Heart right ventricle (tissue), 16 donors: ENCODE measurements at places on chromosomes 12 and 14.
A peak's percentile ranks its signal among the peaks of the same experiment; 100 is the strongest.

- DNase-seq: no peak
These were observed 890 bp downstream of the SPTLC2 start for GRCh38 chr14:77615361-77616132.

- DNase-seq: no peak
These were observed 66.9 kb upstream of the NRXN3 start for GRCh38 chr14:78103271-78103670.

GRCh38 chr12:214003-214741 is at the start of gene SLC6A12:
TSS of gene SLC6A12 (minus strand) at chr12:214157. CDS start at chr12:209986, 4,171 bp downstream.
- no peak for DNase-seq

GRCh38 chr12:5964913-5965900 is 20.1 kb upstream of the ANO2 start:
- DNase-seq: no peak

GRCh38 chr12:4780641-4781611 is 60.7 kb downstream of the GALNT8 start:
- no peak for DNase-seq

GRCh38 chr14:33617154-33617553 is 333.7 kb downstream of the EGLN3 start:
- DNase-seq: no peak

DNA sequence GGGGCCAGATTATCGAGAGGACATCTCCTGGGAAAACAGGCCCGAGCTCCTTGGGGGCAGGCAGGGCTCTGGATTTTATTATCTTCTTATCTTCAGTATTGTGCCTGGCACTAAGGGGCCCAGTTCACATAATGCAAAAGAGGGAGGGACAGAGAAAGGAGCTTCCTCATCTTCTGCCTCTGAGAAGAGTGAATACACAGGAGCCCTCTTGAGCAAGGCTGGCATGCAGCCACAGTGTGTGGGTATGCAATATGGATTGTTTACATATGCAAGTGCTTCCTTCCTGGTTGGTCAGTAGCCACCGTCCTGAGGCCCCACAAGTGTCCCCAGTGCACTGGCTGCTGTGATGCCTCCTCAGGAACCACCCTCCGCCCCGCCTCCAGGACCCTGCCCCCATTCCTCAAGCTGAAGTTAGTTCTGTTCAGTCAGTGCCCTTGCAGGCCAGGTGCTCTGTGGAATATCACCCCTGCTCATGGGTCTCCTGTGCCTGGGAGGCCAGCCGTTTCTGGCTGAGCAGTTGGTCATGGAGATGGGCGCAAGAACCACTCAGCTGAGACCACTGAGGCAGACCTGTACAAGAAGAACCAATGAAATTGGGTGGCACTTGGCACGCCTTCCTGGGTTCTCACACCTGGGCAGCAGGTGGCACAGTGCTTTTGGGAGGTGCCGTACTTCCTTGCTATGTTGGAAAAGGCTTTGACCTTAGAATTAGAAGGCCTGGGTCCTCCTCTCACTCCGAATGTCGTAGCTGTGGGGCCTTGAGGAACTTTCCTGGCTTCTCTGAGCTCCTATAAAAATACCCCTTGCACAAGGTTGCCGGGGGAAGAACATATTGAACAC is 35.1 kb upstream of the ACTN1 start:
- DNase-seq: peak; percentile 18

GRCh38 chr12:64085996-64086395 is 136.1 kb downstream of the KICS2 start:
- no peak for DNase-seq

- no peak for DNase-seq
These were observed 16.1 kb downstream of the GPR68 start for GRCh38 chr14:91228112-91229004.

- DNase-seq: no peak
These were observed 83.4 kb downstream of the CNTN1 start for GRCh38 chr12:40775661-40776060.

- DNase-seq: no peak
These were observed 119.7 kb upstream of the LRIG3 start for GRCh38 chr12:59040043-59040442.

DNA sequence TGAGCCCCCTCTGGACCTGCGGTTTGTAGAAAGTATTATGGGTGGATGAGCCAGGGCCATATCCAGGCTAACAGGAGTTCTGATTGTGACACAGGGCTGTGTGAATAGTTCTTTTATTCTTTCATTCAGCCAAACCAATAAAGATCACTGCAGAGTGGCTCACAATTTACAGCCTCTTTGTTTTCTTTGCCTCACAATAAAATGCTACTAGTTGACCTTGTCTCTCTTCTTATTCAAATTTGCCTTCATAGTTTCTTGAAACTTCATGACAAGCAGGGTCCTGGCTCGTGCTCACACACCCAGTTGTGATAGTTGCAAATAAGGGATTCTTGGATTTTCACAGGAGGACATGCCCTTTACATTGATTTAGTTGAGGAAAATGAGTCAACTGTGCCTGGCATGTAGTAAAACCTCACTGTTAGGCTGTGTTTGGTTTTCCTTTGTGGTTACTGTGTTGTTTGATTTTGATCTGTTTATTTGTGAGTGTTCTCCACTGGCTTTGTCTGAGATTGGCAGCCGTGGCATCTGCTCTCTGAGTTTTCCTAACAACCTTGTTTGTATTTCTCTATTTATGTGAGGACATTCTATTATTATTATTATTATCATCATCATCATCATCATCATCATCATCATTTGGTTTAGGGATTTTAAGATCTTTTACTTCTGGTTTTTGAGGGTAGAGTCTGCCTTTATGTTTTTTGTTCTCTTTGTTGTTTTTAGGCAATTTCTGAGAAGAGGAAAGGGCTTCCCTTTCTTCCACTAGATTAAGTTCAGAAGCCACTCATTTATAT is 2.7 kb upstream of the KRT6B start:
- DNase-seq: no peak

- DNase-seq: no peak
These were observed 21.5 kb downstream of the ANAPC5 start for GRCh38 chr12:121330692-121331091.

DNA sequence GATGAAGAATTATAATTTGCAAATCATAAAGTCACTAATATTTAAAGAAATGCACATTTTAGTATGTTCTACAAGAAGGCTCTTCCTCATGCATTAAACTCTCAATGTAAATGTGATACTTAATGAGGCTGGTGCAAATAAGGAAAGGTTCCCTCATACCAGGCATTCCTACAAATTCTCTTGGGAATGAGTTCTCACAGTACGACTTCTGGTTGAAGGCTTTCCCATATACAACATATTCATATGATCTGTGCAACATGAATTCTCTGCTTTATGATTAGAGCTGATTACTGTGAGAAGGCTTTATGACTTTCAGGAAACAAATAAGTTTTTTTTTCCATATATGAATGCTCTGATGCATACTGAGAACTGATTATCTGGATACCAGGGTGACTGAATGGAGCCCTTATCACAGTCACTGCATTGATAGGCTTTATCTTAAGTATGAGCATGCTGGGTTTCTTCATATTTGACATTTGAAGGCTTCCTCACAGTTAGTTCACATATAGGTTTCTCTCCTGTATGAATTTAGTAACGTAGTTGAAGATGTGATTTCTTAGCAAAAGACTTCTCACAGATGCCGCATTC is 293.9 kb downstream of the RAD51B start:
- no peak for DNase-seq

DNA sequence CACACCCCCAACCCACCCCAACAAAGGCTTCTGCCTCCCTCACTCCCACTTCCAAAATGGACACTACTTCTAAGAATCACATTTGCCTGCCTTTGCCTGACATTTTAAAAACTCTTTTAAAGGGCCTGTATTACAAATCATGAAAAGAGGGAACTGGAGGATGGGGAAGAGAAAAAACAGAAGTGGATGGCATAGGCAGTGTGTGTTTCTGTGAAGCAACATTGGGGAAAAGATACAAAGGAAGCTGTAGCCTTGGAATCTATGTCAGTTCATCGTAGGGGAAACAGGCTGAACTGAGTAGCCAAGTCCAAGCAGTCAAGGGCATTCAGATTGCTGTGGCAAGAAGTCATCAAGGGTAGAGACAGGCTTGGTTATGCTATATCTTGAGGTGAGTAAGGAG is 273.9 kb downstream of the BTG1 start:
- no peak for DNase-seq

GRCh38 chr12:75660107-75660530 is 148.7 kb upstream of the KRR1 start:
- no peak for DNase-seq

- DNase-seq: no peak
These were observed 114.5 kb downstream of the HMGA2 start for GRCh38 chr12:65938807-65939206.

- DNase-seq: no peak
These were observed 103.2 kb upstream of the PRICKLE1 start for GRCh38 chr12:42692749-42693148.

GRCh38 chr12:9718968-9719367 is 13.9 kb downstream of the CLECL1 start:
- DNase-seq: no peak

DNA sequence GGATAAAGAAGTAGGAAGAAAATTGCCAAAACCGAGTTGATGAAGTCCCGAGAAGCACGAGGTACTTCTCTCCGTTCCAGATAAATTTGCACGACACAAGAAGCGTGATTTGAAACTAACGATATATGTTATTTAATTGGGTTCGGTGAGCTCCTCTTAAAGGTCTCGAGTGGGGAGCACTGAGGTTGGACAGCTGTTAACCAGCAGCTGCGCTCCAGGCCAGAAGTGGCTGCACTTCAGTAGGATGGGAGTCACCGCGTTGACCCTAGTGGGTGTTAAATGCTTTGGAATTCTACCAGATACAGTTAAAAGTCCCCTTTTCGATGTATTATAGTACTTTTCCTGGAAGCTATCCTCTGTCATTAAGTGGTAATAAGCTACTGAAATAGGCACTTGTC is 953 bp upstream of the DCAF5 start:
- peak; percentile 23 for DNase-seq

- DNase-seq: no peak
These were observed 14.3 kb downstream of the PLD4 start for GRCh38 chr14:104938960-104939359.
